ENCODE measurements at places on chromosomes 3 and 15.

DNA sequence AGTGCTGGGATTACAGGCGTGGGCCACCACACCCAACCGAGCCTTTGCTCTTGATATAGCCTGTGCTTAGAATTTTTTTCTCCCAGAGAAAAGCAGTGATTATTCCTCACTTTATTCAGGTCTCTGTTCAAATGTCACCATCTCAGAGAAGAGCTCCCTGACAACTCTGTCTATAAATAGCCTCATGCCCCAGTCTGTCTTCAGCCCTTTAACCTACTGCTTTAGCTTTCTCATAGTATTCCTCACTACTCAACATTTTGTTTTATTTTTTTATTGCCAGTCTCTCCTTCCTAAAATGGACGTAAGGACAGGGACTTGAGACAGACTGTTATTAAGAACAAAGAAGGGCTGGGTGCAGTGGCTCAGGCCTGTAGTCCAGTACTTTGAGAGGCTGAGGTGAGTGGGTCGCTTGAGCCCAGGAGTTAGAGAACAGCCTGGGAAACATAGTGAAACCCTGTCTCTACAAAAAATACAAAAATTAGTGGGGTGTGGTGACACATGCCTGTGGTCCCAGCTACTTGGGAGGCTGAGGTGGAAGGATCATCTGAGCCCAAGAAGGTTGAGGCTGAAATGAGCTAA lies 78.7 kb upstream of the TTBK2 start:
- DNase-seq = no peak

- DNase-seq = no peak
These were observed 25.0 kb downstream of the SCG3 start for GRCh38 chr15:51706291-51706690.

DNA sequence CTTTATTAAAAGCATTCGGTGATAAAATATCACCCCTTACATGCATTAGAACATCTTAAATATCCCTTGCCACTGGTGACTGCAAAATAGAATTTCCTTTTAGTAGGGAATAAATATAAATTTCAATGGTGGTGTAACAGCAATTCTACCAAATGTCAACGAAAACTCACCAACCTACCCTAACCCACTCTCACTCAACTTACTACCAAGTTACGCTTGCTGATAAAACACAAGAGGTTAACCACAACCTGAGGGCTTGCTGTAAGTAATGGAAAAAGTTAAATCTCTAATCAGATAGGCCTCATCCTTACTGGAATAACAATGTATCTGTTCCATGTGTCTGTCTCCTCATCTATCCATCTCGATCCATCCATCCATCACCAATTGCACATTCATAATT lies 274.7 kb downstream of the FOXP1 start:
- no peak for DNase-seq

DNA sequence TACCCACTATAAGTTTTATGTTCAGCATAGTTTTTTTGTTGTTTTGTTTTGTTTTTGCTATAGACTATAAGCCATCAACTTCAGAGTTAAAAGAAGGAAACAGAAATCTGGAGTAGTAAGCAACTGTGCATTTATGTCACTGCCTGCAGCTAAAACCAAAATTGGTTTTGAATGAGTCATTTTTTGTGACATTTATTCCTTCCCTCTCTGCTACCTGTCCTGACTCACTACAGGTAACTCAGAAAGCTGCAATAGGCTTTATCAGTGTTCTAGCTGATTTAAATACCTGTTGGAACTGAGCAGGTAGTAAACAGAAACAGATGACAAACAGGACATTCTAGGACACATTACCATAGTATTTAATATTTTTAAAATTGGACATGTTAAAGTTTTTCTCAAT lies 393.3 kb upstream of the WNT5A start:
- no peak for DNase-seq

DNA sequence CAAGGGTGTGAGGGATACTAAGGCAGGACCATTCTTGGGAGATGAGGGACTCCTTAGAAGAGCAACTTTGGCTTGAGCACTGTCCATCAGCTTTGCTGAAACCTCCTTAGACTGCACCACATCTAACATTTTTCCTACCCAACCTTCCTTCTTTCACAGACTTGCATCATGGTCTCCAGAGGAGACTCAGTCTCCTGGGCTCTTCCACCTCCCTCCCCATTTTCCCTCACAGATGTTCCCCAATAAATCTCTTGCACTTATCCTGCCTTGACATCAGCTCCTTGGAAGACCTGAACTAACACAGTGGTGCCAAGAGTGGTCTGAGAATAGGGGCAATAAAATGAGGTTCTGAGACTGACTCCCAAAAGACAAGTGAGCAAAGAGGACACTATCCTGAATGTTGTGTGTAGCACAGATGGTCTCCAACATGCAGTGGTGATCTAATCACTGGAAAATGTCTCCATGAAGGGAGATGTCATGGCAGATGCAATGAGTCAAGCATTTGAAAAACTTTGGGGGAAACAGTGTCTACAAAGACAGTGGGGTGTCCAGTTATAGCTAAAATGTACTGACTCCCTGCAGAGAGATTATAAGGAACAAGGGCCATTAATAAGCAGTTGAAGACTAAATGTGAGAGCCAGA lies 26.0 kb upstream of the BOC start:
- DNase-seq = no peak

Measured in H9 (cell line).